H1 (cell line): ENCODE measurements at places on chromosomes 2 and 18.

DNA sequence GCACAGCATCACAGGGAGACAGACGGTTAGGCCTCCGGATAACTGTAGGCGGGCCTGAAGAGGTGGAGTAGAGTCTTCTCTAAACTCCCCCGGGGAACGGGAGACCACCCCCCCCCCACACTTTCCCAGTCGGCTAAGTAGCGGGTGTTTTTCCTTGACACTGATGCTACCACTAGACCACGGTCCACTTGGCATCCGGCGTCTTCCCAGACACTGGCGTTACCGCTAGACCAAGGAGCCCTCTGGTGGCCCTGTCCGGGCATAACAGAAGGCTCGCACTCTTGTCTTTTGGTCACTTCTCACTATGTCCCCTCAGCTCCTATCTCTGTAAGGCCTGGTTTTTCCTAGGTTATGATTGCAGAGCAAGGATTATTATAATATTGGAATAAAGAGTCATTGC, 25.7 kb upstream of the NCL start:
- H3K36me3 ChIP-seq = no peaks in the 10 kb centered on the region
- no peak for DNase-seq

DNA sequence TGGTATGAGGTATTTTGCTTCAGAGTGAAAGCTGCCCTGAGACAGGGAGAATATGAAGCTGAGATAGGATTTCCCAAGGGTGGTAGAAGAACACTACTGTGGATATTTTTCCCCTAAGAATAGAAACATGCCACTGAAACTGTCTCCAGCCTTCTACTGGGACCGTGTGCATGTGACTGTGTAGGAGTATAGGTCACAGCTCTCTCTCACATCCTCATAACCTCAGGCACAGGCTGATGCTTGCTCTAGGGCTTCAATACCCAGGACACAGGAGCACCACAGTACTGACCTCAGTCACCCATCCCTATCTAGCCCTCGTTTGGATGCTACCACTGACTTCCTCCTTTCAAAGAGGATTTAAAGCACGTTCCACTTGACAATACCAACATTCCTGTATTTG, 67.2 kb downstream of the REV1 start:
- no peaks in the 10 kb centered on the region for H3K27me3 ChIP-seq
- H3K4me3 ChIP-seq = no peak overlapping the region
- no peaks in the 10 kb centered on the region for H3K4me1 ChIP-seq

- no peak overlapping the region for H3K27ac ChIP-seq
- H3K36me3 ChIP-seq = no peaks in the 10 kb centered on the region
- H3K27me3 ChIP-seq = no peaks in the 10 kb centered on the region
- no peak overlapping the region for H3K4me3 ChIP-seq
- H3K4me1 ChIP-seq = no peaks in the 10 kb centered on the region
Measured at GRCh38 chr2:31863867-31864266, 146.9 kb downstream of the MEMO1 start.

GRCh38 chr2:196725218-196725617, 74.3 kb downstream of the GTF3C3 start:
- H3K36me3 ChIP-seq = peaks cover 58% of the 10 kb centered on the region
- DNase-seq = no peak
- no peaks in the 10 kb centered on the region for H3K27me3 ChIP-seq
- no peak overlapping the region for H3K4me3 ChIP-seq
- H3K4me1 ChIP-seq = no peaks in the 10 kb centered on the region

- no peaks in the 10 kb centered on the region for H3K4me1 ChIP-seq
- no peak overlapping the region for H3K4me3 ChIP-seq
- H3K27ac ChIP-seq = no peak overlapping the region
- no peak for DNase-seq
- no peaks in the 10 kb centered on the region for H3K36me3 ChIP-seq
Measured at GRCh38 chr18:41948544-41949110, 6.4 kb upstream of the PIK3C3 start.

- H3K4me3 ChIP-seq = no peak overlapping the region
- H3K27me3 ChIP-seq = no peaks in the 10 kb centered on the region
- peaks cover 6% of the 10 kb centered on the region; the same call in 1 of the 2 replicates for H3K36me3 ChIP-seq
- no peak for DNase-seq
- no peak overlapping the region for H3K27ac ChIP-seq
Measured at GRCh38 chr2:73938718-73939352, 12.2 kb downstream of the DGUOK start.

DNA sequence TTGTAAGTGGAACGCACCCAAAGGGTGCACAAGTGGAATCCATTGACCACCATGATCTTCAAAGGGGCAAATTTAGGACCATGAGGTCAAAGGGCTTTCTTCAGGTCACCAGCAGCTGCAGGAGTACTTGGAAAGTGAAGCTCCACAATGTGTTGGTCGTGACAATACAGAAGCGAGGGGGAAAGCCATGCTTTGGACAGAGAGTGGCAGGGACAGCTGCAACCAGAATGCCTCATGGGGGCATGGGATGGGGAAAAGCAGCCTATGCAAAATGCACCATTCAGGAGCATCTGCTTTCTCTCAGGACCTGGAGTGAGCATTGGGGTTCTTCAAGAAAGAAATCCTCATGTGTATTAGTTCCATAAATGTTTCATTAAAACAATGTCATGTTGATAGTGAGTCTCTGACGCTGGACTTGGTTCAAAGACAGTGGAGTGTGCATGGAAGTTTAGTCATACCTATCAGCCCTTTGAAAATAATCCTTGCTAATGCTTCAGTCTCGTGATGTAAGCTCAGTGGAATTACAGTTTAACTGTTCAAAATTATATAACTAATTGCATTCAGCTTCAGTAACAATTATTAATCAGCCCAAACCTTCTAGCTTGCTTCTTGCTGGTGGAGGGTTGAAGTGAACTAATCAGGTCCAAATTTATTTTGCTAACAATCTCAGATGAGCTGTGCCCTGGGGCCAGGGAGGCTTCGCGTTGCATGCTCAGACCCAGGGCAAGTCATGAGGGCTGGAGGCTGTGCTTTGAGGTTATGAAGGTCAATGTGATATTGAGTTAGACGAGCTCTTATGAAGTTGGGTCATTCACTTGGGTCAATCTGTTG, 41.6 kb downstream of the ACKR3 start:
- DNase-seq = no peak
- H3K27me3 ChIP-seq = no peaks in the 10 kb centered on the region
- no peaks in the 10 kb centered on the region for H3K4me1 ChIP-seq
- no peak overlapping the region for H3K4me3 ChIP-seq

DNA sequence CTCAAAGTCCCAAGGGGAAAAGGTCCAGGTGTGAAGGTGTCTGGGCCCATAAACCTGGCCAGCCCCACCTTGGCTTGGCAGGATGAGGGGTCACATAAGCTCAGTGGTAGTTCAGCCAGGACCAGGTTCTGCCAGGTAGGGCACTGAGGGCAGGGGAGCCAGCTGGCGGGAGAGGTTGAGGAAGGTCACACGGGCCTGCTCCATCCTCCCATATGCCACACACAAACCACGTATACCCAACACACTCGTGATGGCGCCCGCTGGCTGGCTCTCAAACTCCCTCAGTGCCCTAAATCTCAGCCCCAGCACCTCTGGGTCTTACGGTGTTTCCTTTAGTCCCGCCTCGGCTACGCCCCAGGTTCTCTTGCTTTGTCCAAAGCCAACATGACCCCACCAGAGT, 160.5 kb downstream of the ZFP36L2 start:
- no peak overlapping the region for H3K27ac ChIP-seq
- H3K36me3 ChIP-seq = no peaks in the 10 kb centered on the region
- peaks cover 11% of the 10 kb centered on the region; the same call in 1 of the 2 replicates for H3K27me3 ChIP-seq

- DNase-seq = no peak
- no peak overlapping the region for H3K27ac ChIP-seq
- no peaks in the 10 kb centered on the region for H3K36me3 ChIP-seq
- no peaks in the 10 kb centered on the region for H3K27me3 ChIP-seq
- peaks cover 31% of the 10 kb centered on the region for H3K4me1 ChIP-seq
- H3K4me3 ChIP-seq = no peak overlapping the region
Measured at GRCh38 chr2:207897541-207898353, 127.6 kb downstream of the PLEKHM3 start.

DNA sequence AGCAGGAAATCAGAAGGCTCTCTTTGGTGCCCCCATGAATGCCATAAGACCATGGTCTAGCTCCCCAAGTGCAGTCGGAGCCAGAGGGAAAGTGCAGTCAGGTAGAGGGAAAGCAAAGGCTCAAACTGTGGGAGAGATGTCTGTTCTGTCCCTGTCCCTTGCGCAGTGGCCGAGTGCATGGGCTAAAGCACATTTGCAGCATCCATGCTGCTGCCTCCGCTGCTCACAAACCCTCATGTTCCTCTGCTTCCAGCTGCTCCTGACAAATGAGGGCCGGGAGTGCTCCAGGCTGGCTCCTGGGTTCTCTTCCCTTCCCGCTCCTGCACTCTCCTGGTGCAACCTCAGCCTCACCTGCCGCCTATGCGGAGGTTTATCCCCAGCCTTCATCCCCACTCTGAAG, 34.2 kb downstream of the SCTR start:
- H3K4me1 ChIP-seq = peaks cover 2% of the 10 kb centered on the region
- H3K36me3 ChIP-seq = no peaks in the 10 kb centered on the region
- no peaks in the 10 kb centered on the region for H3K27me3 ChIP-seq
- no peak for DNase-seq
- H3K4me3 ChIP-seq = no peak overlapping the region

GRCh38 chr2:232398293-232399034, 8.2 kb upstream of the ALPG start:
- H3K4me3 ChIP-seq = no peak overlapping the region
- H3K4me1 ChIP-seq = no peaks in the 10 kb centered on the region
- DNase-seq = no peak
- H3K27me3 ChIP-seq = no peaks in the 10 kb centered on the region

GRCh38 chr2:237483018-237483731, 3.9 kb upstream of the MLPH start:
- no peaks in the 10 kb centered on the region for H3K4me1 ChIP-seq
- no peak overlapping the region for H3K4me3 ChIP-seq
- no peaks in the 10 kb centered on the region for H3K36me3 ChIP-seq
- DNase-seq = no peak

- H3K27ac ChIP-seq = no peak overlapping the region
- H3K4me3 ChIP-seq = no peak overlapping the region
- peaks cover 3% of the 10 kb centered on the region for H3K4me1 ChIP-seq
- peaks cover 10% of the 10 kb centered on the region for H3K36me3 ChIP-seq
- no peaks in the 10 kb centered on the region for H3K27me3 ChIP-seq
- peak; percentile 15 for DNase-seq
Measured at GRCh38 chr2:99403524-99403923, 66.3 kb downstream of the EIF5B start.

DNA sequence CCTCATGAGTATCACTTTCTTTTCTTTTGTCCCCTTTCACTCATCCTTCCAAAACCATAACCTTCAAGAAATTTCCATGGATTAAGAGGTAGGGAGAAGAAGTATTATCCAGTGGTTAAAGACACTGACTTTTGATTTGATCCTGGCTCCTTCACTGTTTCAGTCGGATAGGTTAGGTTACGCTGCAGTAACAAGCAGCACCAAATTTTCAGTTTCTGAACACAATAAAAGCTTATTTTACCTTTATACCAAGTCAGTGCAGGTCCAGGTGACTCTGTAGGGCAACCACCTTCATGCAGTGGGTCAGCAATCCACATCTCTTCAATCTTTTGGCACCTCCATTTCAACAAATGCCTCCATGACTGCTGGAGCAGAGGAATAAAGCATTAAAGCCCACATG, 15.0 kb upstream of the MARCHF4 start:
- no peaks in the 10 kb centered on the region for H3K36me3 ChIP-seq
- no peak overlapping the region for H3K4me3 ChIP-seq
- DNase-seq = no peak
- H3K27ac ChIP-seq = no peak overlapping the region
- no peaks in the 10 kb centered on the region for H3K4me1 ChIP-seq

DNA sequence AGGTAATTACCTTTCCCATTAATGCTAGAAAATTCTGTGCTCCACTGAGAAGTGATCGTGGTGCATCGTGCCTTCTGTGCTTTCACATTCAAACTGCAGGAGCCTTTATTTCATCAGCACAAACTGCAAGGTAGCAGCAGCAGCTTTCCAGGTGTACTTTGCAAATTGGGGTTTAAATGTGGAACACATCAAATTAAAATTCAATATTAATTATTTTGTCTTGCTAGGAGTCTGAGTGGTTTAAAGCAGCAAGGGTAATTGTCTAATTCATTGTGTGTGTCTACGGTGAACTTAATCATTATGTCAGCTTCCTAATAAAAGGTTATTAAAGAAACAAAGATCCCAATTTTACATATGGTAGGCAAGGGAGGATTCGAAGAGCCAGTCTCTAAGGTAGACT, 180.8 kb upstream of the ATP5MC3 start:
- H3K27me3 ChIP-seq = no peaks in the 10 kb centered on the region
- DNase-seq = no peak
- H3K4me1 ChIP-seq = no peaks in the 10 kb centered on the region
- no peaks in the 10 kb centered on the region for H3K36me3 ChIP-seq

DNA sequence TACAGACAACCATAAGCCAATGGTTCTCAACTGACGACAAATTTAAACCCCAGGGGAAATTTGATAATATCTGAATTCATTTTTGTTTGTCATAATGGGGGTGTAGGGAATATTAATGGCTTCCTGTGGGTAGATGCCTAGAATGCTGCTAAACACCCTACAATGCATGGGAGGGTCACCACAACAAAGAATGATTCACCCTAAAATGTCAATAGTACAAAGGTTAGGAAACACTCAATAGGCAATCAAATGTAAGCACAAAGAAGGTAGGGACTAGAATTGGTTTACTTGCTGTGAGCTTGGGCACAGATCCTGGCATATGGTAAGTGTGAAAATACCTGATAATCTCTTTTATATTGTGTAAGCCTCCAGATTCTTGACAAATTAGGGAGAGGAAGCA, 20.1 kb upstream of the FANCL start:
- no peaks in the 10 kb centered on the region for H3K27me3 ChIP-seq
- no peaks in the 10 kb centered on the region for H3K4me1 ChIP-seq
- DNase-seq = no peak

GRCh38 chr2:149739883-149740265, 152.3 kb upstream of the MMADHC start:
- H3K36me3 ChIP-seq = no peaks in the 10 kb centered on the region
- no peaks in the 10 kb centered on the region for H3K4me1 ChIP-seq
- no peaks in the 10 kb centered on the region for H3K27me3 ChIP-seq
- H3K27ac ChIP-seq = no peak overlapping the region

DNA sequence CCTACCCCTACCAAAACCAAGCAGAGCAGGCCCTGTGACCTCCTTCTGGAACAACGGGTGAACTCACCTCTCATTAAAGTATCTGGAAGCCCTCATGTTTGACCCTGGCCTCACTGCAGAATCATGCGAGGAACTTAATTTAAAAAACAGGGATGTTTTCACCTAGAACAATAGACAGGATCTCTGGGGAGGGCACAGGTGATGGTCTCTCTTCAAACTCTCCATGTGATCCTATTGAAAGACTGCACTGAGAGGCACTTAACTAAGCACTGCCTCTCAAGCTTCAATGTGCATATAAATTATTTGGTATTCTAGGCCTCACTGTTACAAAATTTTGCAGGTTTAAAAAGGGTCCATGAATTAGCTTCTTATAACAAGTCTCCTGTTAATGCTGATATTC, 7.5 kb downstream of the ZNF519 start:
- DNase-seq = no peak
- no peak overlapping the region for H3K27ac ChIP-seq
- H3K27me3 ChIP-seq = no peaks in the 10 kb centered on the region
- no peak overlapping the region for H3K4me3 ChIP-seq
- H3K36me3 ChIP-seq = no peaks in the 10 kb centered on the region
- no peaks in the 10 kb centered on the region for H3K4me1 ChIP-seq

- no peaks in the 10 kb centered on the region for H3K4me1 ChIP-seq
- DNase-seq = no peak
- no peaks in the 10 kb centered on the region for H3K27me3 ChIP-seq
- no peak overlapping the region for H3K27ac ChIP-seq
- H3K36me3 ChIP-seq = peaks cover 34% of the 10 kb centered on the region; the same call in 1 of the 2 replicates
Measured at GRCh38 chr2:183000846-183001245, 37.4 kb downstream of the NCKAP1 start.

- DNase-seq = no peak
- no peak overlapping the region for H3K27ac ChIP-seq
- no peaks in the 10 kb centered on the region for H3K27me3 ChIP-seq
- H3K4me3 ChIP-seq = no peak overlapping the region
- no peaks in the 10 kb centered on the region for H3K36me3 ChIP-seq
- no peaks in the 10 kb centered on the region for H3K4me1 ChIP-seq
Measured at GRCh38 chr2:95525294-95526035, 40.9 kb upstream of the TRIM43B start.
